BE2C (cell line): ENCODE measurements at places on chromosomes 3 and 15.

- no peak for DNase-seq
Observed at GRCh38 chr15:56972426-56972825, 54.0 kb downstream of the TCF12 start.

DNA sequence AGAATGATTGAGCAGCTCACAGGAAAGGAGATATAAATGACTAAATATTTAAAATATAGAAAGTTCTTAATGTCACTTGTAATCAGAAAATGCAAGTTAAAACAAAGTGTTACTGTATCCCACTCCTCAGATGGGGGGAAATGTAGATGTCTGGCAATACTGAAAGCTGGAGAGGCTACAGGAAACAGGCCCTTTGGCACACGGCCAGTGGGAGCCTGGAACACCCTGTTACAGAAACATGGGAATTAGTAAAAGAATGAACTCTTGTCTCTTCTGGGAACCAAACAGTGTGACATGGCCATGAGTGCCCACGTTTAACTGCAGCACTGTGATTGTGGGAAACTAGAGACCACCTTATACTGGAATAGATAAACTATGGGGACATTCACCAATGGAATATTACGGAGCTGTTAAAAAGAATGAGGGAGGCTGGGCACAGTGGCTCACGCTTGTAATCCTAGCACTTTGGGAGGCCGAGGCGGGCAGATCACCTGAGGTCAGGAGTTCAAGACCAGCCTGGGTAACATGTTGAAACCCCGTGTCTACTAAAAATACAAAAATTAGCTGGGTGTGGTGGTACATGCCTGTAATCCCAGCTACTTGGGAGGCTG, 50.2 kb downstream of the CDCP1 start:
- peak; percentile 44 for DNase-seq

DNA sequence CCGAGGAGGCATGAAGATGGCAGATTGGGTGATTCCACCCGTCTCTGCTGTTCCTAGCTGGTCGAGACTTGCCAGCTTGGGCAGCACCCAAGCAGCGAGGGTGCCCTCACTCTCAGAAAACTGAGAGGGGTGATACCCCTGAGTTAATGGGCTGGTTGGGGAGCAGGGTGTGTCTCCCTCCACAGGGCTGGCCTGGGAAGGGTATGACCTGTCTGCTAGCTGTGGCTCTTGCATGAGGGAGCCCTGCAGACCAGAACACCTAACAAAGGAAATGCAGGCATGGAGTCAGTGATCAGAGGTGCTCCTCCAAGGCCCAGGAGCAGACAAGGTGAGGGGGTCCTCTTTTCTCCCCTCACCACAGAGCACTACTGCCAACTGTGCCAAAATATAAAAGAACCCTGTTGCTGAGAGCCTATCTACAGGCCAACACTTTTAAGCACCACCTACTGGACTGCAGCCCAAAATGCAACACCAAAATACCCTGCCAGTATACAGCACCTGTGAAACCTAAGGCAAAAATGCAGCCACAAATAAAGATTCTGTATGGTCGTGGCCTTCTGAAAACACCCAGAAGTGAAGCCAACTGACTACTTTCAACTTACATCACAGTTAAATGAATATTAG, 35.8 kb upstream of the PPM1L start:
- DNase-seq: no peak

GRCh38 chr3:8932507-8932906, 30.8 kb downstream of the RAD18 start:
- no peak for DNase-seq

GRCh38 chr15:36590838-36591237, 11.4 kb downstream of the CDIN1 start:
- DNase-seq: no peak

GRCh38 chr3:13686367-13687160, 137.6 kb downstream of the FBLN2 start:
- no peak for DNase-seq

DNA sequence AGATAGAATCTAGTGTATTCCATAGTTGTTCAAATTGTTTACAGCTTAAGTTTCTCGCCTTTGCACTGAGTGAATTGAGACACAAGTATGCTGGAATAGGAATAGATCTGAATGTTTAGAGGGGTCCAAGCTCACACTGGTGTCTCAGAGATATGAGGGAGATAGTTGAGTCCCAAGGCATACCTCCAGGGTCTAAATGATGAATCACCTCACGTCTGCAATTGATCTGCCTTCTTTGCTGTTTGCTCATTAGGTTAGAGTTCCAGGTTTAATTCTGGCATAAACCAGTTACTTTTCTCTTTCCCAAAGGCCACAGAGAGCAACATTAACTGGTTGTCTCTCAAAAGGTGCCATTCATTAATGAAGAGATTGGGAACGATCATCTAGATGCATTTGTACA, 106.3 kb upstream of the MME start:
- no peak for DNase-seq

DNA sequence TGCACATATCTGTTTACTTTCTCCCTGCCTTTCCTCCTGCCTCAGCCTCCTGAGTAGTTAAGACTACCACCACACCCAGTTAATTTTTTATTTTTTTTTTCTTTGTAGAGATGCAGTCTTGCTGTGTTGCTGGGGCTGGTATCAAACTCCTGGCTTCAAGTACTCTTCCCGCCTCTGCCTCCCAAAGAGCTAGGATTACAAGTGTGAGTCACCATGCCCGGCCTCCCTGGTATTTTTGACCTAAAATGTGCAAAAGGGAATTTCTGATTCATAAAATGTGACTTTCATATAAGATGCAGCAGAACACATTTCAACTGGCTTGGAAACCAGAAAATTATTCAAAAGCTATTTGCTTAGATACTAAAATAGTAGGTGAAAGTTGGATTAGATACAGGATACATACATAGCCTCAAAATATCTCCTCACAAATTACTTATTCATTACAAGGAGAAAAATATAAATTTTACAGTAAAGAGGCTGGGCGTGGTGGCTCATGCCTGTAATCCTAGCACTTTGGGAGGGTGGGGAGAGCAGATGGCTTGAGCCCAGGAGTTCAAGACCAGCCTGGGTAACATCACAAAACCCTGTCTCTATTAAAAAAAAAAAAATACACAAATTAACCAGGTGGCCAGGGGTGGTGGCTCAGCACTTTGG, 32.0 kb downstream of the MAP4 start:
- no peak for DNase-seq

DNA sequence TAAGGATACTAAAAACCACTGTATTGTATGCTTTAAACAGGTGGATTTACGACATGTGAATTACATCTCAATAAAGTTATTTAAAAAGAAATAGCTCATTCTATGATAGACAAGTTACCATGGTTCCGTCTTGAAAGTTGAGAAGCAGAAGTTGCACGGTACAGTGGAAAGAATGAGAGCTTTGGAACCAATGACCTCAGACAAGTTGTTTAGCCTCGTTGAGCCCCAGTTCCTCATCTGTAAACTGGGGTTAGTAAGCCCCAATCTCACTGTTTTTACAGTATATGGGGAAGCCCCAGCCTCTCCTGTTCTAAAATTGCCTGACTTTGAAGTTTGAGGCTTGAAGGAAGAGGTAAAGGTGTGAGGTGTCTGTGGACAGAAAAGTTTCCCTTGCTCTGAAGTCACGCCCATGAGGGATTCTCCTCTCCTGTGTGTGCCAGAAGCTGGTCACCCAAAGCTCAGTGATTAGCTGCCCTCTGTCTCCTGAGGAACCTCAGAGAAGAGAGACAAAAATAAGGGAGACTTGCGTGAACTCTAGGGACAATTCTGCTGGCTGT, 10.0 kb downstream of the CRYGS start:
- no peak for DNase-seq

- DNase-seq: no peak
Observed at GRCh38 chr3:79424811-79425210, 343.0 kb downstream of the ROBO1 start.
